Caco-2 (cell line): ENCODE measurements at places on chromosomes 12 and 14.

GRCh38 chr14:99592933-99593753 lies 10.9 kb downstream of the CCDC85C start:
- no peak for DNase-seq

GRCh38 chr12:114835031-114835430 lies 151.1 kb upstream of the TBX3 start:
- DNase-seq = no peak

- no peak for DNase-seq
Observed at GRCh38 chr14:71460091-71460490, 472.1 kb upstream of the RGS6 start.

DNA sequence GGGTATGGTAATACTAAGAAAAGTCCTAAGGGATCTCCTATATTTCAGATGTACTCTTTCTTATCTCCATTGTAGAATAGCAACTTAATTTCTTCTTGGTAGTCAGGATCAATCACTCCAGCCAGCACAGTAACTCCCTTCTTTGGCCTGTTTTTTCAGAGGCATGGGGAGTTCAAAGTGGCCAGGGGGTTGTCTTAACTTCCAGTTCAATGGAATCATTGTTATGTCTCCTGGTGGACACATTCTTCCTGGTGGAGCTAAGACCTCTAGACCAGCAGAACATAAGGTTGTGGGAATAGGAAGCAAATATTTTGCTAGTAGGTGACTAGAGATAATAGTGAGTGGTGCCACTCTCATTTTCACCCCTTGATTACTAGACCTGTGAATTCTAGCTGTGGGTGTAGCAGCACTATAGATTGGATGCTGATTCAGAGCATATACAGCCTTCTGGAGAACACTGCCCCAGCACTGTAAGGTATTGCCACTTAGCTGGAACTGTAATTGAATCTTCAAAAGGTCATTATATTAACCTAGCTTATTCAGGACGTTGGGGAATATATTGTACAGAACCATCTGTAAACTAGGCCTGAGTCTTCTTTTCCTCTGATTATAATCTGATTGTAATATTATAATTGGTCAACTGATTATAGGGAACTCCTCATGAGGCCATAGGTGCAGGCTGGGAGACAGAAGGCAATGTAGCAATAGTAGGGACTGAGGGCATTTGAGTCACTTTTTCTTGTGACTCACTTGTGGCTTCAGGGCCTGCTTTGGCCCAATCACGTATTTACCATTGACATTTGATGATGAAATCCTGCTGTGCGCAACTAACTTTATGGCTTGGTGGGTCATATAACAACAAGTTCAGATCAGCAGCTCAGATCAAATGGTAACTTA lies 60.2 kb upstream of the ATP2B1 start:
- peak; percentile 23 for DNase-seq

DNA sequence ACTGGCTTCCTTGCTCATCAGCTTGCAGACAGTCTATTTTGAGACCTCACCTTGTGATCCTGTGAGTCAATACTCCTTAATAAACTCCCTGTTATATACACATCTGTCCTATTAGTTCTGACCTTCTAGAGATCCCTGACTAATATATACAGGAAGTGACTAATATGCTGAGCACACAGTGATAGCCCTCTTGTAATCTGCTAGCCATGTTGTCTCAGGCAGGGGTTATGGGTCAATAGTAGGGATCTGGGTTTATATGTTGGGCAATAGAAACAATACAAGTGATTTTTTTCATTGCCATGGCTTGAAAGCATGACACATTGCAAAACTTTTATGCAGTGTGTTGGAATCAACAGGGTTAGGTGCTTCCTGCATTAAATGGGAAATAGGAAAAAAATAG lies 562.2 kb downstream of the GALC start:
- no peak for DNase-seq

DNA sequence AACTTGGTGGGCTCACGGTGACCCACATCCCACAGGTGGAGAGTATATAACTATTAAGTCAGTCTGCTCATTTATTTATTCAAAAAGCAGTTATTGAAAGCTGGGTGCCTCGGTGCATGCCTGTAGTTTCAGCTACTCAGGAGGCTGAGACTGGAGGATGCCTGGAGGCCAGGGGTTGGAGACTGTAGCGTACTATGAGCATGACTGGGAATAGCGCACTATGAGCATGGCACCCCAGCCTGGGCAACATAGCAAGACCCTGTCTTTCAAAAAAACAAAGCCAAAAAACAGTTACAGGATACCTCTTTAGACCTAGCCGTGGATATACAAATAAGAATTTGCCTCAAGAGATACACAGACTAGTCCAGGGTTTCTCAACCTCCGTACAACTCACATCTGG lies 139.8 kb downstream of the ZFP36L1 start:
- DNase-seq = no peak

DNA sequence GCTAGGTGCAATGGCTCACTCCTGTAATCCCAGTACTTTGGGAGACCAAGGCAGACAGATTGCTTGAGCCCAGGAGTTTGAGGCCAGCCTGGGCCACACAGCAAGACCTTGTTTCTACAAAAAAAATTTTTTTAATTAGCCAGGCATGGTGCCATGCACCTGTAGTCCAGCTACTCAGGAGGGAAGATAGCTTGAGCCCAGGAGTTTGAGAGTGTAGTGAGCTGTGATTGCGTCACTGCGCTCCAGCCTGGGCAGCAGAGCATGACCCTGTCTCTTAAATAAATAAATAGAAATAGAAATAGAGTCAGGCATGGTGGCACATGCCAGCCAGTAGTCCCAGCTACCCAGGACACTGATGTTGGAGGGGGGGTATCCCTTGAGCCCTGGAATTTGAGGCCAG lies 36.7 kb upstream of the CLIP1 start:
- no peak for DNase-seq

DNA sequence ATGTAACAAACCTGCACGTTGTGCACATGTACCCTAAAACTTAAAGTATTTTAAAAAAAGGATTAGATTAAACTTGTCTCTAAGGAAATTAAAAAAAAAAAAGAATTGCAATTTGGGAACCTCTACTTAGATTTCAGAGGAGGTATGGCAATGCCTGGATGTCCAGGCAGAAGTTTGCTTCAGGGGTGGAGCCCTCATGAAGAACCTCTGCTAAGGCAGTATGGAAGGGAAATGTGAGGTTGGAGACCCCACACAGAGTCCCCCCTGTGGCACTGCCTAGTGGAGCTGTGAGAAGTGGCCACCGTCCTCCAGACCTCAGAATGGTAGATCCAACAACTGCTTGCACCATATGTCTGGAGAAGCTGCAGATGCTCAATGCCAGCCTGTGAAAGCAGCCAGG lies 279.6 kb upstream of the CCDC196 start:
- DNase-seq = no peak

GRCh38 chr12:107794451-107794850 lies 19.9 kb downstream of the ASCL4 start:
- no peak for DNase-seq

GRCh38 chr12:124767066-124767821 lies 96.4 kb downstream of the SCARB1 start:
- peak; percentile 74 for DNase-seq

GRCh38 chr12:106150555-106150954 lies 11.8 kb upstream of the NUAK1 start:
- DNase-seq = no peak

DNA sequence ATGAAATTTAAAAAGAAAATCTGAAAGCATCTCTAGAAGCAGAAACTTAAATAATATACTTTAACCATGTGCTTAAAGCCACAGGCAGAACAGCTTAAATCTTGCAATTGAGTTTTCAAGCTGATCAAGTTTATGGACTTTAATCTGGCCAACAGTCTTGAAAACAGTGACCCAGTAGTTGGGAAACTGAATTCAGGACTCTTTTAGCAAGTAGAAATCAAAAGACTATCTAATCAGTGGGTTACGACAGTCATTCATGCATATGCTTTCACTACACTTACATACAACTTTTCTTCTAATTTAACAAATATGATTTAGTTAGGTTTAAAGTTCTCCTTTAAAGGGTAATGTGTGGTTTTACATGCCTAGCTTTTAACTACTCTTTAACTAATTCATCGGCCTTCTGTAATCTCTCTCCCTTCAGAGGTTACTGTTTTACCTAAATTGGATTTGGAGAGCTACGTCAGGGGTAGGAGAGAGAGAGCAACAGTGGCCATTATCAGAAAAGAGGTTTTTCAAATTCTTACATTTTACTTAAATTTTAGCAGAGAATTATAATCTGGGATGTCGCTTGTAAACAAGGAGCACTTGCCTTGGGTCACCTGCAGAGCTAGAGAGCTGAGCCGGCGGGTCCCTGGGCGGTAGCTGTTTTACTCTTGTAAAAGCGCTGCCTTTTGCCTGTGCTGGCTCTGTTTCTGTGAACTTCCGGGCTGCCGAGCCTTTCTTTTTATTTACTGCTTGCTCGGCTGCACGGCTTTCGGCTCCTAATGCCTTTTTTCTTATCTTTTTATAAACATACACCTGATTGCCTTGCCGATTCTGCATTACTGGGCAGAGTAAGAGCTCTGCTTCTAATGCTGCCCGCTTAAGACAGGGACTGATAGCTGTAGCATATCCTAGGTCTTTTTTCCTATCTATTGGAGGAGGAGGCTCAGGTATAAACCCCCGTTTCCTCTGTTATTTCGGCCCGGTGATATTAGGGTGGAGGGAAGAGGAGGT lies 17.4 kb upstream of the LYZ start:
- DNase-seq = peak; percentile 49

DNA sequence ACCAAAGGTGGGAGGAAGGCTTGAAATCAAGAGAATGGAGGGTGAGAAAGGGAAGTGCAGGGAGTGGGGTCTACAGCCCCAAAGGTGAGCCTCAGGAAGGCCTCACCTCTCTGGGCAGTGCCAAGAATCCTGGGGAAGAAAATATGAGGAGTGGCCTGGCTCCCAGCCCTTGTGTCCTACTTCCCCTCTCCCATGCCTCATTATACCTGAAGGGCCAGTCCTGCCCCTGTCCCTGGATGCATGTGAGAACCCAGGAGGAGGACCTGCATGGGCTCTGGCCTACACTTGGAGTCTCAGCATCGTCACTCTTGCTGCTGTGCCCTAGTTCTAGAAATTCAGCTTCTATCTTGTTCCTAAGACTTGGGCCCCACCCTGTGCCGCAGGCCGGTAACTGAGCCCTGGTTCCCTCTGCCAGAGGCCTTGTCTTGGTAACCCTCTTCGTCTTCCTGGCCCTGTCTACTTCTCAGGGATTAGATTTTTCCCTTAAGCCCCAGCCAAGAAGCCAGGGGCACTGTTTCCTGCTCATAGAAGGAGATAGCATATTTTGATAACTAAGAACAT lies 10.9 kb upstream of the MYH7 start:
- no peak for DNase-seq
